Stimulated activated CD4-positive, alpha-beta T cell treated with anti-CD3 and anti-CD28 coated beads, Interleukin-4, amount 100 ng/mL, for 1 hour (primary cell): ENCODE measurements at places on chromosomes 2 and 18.

- DNase-seq: no peak
Observed at GRCh38 chr18:49690312-49690711, 123.0 kb downstream of the ACAA2 start.

GRCh38 chr18:22272242-22272641 is 102.9 kb downstream of the GATA6 start:
- no peak for DNase-seq

DNA sequence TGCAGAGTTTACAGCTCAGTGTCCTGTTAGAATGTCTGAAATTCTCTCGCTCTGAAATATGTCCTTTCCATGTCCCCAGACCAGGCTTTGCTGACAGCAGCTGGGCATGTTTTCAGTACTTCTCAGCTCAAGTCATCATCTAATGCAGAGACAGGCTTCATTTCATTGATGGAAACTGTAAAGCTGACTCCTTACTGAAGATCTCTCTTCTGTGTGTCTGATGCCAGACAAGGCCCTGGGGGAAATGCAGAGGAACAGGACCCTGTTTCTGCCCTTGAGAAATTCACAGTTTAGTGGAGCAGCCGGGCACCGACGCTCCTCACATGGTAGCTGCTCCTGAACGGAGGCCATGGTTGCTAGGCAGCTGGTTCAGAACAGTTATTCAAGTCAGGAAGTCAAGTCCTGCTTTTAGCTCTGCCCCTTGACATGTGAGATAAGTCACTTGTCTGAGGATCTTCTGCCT is 24.6 kb upstream of the FZD7 start:
- DNase-seq: no peak

- DNase-seq: no peak
Observed at GRCh38 chr18:7742224-7742623, 175.1 kb downstream of the PTPRM start.

- DNase-seq: no peak
Observed at GRCh38 chr2:238487134-238487533, 60.4 kb downstream of the ASB1 start.

DNA sequence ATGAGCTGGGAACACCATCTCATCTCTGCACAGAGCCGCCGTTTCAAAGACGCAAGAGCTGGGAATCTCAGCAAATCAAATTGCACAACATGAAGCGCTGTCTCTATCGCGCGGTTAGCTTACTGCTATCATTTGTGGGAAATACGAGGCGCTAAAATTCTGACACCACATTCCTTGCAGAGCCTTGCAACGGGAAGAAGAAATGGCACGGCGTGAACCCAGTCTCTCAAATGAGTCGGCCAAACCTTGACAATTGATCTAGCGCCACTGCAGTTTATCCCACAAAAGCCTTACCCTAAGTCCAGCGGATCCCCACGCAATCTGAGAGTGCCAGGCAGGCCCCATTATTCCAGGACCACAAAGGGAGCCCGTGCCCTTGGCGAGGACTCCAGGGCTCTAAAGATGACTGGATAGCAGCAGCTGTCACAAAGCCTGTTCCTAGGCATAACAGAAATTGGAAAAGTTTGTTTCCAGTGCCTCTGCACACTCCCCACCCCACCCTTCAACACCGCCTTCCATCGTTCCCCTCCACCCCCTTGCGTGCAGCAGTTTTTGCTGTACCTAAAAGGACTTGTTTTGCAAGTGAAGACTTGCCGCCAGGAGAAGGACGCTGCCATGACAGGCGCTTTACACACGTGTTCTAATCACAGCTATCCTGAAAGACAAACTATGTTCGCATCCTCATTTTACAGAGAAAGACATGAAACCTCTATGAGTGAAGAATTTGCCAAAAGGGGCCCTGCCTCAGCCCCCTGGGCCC is 252.4 kb downstream of the EIPR1 start:
- no peak for DNase-seq

- DNase-seq: no peak
Observed at GRCh38 chr2:9995059-9995458, 43.6 kb downstream of the GRHL1 start.

- DNase-seq: no peak
Observed at GRCh38 chr2:101355401-101356054, 31.8 kb downstream of the CREG2 start.

- DNase-seq: no peak
Observed at GRCh38 chr2:157061799-157062198, 195.7 kb upstream of the GALNT5 start.

DNA sequence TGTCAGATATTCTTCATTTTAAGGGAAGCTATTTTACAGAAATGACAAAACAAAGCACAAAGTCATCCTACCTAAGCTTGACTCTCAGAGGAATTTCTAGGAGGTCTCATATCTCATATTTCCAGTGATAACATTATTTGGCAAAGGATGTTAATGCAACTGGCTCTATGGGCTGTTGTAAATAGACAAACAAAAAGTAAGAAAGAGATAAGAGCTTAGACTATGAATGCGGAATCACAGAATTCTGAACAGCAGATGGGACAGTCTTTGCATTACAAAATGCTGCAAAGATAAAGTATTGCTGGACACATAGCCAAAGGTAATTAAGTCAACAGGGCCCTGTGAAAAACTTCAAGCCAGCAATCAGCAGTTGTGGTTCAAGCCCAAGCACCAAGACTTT is 23.9 kb downstream of the PIAS2 start:
- DNase-seq: no peak
